ENCODE measurements at places on chromosomes 6 and 20.
A peak's percentile ranks its signal among the peaks of the same experiment; 100 is the strongest.

DNA sequence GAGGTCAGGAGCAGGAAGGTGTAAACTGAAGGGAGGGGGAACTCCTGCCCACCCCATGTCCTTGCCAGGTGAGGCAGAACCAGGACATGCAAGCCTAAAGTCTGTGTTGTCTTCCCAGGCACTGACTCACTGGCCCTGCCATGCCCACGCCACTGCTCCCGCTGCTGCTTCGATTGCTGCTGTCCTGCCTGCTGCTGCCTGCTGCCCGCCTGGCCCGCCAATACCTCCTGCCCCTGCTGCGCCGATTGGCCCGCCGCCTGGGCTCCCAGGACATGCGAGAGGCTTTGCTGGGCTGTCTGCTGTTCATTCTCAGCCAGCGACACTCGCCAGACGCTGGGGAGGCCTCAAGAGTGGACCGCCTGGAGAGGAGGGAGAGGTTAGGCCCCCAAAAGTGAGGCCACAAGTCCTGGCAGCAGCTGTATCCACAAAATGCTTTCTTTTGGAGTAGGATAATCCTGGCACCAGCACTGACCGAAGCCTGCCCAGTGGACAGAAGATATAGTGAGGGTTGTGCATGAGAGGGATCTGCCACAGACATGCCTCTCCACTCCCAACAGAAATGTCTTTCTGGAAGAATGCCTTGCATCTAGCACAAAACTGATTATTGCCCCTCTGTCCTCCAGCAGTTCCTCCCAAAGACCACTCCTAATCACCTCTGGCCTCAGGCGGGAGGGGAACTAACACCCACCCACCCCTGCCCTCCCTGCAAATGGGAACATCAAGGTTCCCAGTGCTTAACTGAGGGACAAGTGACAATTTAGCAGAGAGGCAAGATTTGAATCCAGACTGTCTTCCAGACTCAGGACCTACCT, 812 bp downstream of the MYMX start:
- peak; percentile 73 for DNase-seq
- H3K36me3 ChIP-seq, result no peaks in the 10 kb centered on the region
- peaks cover 59% of the 10 kb centered on the region for H3K4me1 ChIP-seq
- H3K27me3 ChIP-seq, result no peaks in the 10 kb centered on the region
- H3K27ac ChIP-seq, result peak overlapping the region; percentile 92

- no peak overlapping the region for H3K4me3 ChIP-seq
- DNase-seq, result no peak
- H3K27ac ChIP-seq, result no peak overlapping the region
Observed at GRCh38 chr20:41166201-41167117, 29.1 kb downstream of the PLCG1 start.

DNA sequence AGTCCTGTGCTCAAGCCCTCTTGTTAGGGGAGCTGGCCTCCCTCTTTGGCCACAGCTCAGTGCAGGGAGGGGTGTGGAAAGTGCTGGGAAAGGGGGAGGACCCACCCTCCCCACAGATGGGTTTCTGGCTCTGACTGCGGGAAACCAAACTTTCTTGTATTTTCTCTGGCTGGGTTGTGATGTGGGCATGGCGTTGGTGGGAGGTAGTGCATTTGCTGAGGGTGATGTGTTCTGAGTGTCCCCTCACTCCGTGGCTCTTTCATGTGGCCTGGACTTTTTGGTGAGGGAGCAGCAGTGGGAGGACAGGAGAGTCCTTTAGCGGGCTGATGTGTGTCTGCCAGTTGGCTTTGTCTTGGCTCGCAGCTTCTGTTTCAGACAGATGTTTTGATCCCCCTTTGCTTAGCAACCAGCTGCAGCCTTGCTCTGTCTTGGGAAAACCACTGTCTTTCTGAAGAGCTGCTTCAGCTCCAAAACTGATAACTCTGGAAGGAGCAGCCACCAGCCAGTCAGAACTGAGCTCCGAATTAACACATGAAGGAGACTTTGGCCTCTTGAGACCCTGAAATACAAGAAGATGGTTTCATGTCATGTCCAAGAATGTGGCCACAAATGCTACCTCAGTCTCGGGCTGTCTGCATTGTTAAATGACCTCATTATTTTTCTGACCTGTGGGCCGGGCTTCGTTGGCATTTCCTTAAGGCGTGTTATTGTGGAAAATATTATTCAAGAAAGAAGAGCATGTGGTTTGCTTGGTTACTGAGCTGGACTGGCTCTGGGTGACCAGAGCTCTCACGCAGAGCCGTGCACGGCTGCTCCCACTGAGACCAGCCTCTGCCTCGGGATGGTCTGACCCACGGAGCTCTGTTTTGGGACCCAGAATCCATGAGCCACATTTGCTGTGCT, 21.5 kb downstream of the SYNJ2 start:
- no peak overlapping the region for H3K4me3 ChIP-seq
- H3K36me3 ChIP-seq, result no peaks in the 10 kb centered on the region
- peaks cover 38% of the 10 kb centered on the region for H3K4me1 ChIP-seq
- peak overlapping the region; percentile 88 for H3K27ac ChIP-seq

GRCh38 chr6:75609639-75610590, 8.2 kb downstream of the SENP6 start:
- no peak for DNase-seq
- H3K4me3 ChIP-seq, result no peak overlapping the region
- no peaks in the 10 kb centered on the region for H3K27me3 ChIP-seq
- H3K36me3 ChIP-seq, result no peaks in the 10 kb centered on the region

DNA sequence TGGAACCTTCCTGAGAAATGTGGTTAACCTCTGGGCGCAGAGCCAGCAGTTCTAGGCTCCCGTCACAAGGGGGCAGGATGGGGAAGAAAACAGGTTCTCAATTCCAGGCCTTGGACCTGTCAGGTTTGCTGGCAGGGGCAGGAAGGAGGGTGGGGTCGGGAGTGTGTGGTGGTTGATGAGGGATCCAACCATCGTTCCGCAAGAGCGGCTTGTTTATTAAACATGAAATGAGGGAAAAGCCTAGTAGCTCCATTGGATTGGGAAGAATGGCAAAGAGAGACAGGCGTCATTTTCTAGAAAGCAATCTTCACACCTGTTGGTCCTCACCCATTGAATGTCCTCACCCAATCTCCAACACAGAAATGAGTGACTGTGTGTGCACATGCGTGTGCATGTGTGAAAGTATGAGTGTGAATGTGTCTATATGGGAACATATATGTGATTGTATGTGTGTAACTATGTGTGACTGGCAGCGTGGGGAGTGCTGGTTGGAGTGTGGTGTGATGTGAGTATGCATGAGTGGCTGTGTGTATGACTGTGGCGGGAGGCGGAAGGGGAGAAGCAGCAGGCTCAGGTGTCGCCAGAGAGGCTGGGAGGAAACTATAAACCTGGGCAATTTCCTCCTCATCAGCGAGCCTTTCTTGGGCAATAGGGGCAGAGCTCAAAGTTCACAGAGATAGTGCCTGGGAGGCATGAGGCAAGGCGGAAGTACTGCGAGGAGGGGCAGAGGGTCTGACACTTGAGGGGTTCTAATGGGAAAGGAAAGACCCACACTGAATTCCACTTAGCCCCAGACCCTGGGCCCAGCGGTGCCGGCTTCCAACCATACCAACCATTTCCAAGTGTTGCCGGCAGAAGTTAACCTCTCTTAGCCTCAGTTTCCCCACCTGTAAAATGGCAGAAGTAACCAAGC, 29.6 kb downstream of the SRSF3 start:
- DNase-seq, result peak; percentile 93
- H3K4me3 ChIP-seq, result no peak overlapping the region
- H3K36me3 ChIP-seq, result no peaks in the 10 kb centered on the region
- H3K27me3 ChIP-seq, result no peaks in the 10 kb centered on the region
- no peak overlapping the region for H3K27ac ChIP-seq

DNA sequence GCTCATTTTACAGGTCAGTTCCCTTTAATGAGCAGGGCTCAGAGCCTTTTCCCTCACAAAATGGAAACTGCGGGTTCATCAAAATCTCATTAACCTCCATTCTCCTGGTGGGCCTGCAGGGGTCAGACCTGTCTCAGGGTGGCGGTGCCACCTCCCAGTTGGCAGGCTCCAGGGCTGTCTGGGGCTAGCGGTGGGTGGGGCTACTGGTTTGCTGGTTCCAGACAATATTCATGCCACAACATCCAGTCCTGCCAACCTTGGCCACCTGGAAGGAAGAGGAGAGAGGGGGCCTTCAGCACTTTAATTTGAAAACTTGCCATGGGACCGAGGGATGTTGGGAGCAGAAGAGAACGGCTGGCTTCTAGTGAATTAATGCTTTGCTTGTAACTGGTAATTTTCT, 41.9 kb upstream of the CTNNBL1 start:
- H3K4me1 ChIP-seq, result peaks cover 3% of the 10 kb centered on the region
- H3K27me3 ChIP-seq, result peaks cover 4% of the 10 kb centered on the region
- no peak for DNase-seq
- H3K27ac ChIP-seq, result no peak overlapping the region

- no peak for DNase-seq
- H3K36me3 ChIP-seq, result no peaks in the 10 kb centered on the region
- no peaks in the 10 kb centered on the region for H3K27me3 ChIP-seq
- H3K27ac ChIP-seq, result no peak overlapping the region
- H3K4me1 ChIP-seq, result no peaks in the 10 kb centered on the region
Observed at GRCh38 chr6:168826078-168826390, 385.1 kb downstream of the SMOC2 start.

All from suprapubic skin (tissue), 4 donors.